ENCODE measurements at places on chromosomes 4 and X.
A peak's percentile ranks its signal among the peaks of the same experiment; 100 is the strongest.

DNA sequence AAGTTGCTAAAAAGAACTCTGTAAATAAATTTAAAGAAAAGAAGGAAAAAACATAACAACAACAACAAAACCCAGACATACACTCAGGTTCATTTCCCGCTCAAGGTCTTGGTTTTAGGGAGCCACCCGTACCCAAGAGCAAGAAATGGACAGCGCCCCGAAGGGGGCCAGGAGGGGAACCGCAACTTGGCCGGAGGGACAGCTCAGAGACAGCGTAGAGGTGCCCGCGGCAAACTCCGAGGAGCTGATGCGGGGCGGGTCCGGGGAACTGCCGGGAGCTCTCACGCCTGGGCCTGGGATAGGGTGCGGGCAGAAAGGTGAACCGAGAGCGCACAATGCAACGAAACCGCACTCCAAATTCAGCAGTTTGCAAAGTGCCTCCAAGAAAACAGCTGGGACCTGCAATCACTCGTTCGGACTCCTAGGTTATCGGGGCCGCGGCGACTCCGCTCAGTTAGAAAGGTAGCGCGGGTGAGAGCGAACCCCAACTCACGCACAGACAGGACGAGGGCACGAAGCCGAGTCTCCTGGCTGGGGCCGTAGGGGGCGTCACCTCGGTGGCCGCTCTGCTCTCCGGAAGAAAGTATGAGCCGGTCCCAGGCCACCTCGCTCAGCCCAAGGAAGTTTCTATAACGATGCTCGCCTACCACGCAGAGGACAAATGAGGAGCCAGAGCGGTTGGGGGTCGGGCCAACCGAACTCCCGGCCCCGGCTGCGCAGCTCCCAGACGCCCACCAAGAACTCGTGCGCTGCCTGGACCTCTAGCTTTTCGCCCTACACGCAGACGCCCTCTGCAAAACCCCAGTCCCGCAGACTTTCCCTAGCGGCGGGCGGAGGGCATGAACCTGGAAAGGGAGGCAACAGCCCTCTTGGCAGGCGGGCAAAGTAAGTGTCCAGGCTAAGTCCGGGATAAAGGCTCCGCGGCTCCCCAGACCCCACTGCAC, 1.4 kb downstream of the NDNF start:
- DNase-seq, result no peak

DNA sequence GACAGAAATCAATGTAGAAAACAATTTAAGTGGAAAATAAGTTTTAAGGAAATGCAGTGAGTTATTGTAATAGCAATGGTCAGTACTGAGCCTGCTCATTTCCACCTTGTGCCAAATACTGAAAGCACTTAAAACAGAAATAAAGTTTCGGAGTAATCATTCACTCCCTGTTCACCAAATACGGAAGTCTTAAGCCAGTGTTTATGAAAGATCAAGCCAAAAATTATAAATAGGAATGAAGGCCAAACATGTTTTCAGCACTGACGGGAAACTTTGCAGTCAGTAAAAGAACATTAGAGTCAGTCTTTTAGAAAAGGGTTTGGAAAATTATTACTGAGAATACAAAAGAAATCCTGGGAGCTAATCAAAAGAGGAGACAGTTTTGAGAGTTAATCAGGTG, 178.6 kb downstream of the DMD start:
- DNase-seq, result no peak

GRCh38 chrX:65196758-65197360, 220.6 kb upstream of the ZC4H2 start:
- no peak for DNase-seq

DNA sequence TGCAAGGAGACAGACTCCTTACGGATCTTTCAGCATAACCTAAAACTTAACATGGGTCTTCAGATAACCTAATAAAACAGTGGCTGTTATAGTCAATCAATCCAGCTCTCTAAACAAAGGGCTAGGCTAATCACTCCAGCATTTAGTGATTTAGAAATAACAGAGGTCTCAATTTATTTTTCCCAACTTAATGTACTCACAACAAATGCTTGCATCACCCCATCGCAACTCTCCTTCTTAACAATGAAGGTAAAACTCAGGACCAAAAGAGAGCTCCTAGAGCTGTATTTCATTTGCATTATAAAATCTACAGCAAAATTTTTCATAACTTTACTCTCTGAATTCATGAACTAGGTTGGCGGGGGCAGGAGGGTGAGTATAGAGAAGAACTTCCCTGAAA, 1.1 kb downstream of the LIN54 start:
- no peak for DNase-seq

DNA sequence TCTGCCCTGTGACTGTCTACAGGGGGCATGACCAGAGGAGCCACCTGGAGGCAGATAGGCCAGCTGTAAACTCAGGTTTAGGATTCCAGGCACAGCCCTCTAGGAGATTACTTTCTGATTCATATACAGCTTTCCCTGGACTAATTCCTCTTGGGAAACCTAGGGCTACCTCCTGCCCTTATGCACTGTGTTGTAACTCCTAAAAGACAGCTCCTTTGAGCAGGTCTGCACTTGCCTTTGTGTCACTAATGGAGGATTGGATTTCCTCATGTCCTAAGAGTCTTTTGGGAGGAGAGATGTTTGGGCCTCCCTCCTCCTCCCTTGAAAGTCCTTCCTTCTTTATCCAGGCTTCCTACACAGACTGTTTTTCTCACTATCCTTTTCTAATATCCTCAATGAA, 202.0 kb downstream of the PCDH19 start:
- no peak for DNase-seq

GRCh38 chrX:134670134-134670924, 12.1 kb upstream of the PLAC1 start:
- no peak for DNase-seq

DNA sequence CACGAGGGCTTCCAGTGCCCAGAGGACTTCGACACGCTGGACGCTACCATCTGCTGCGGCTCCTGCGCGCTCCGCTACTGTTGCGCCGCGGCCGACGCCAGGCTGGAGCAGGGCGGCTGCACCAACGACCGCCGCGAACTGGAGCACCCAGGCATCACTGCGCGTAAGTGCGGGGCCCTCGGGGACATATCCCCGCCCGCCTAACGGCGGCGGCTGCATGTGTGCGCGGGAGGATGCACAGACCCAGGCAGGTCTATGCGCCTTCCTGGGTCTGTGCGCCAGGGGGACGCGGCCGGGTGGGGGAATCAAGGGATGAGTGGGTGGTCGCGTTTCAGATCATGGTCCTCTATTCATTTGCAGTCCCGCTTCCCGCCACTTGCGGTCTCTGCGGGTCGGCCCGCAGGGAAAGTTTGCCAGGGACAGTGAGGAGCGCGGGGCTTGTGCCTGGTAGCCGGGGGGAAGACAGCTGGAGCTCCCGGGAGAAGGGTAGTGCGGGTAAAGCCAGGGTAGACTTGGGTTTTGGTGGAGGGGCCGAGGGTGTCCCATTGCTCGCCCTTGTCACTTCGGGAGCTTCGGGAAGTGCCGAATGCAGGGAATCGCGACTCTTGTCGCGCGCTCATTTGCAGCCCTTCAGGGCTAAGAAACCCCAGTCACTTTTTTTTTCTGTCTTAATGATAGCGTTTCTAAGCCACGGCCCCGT, 1.0 kb downstream of the SHISA3 start:
- no peak for DNase-seq

- no peak for DNase-seq
Measured at GRCh38 chrX:126799059-126799458, 20.5 kb upstream of the PRR32 start.

DNA sequence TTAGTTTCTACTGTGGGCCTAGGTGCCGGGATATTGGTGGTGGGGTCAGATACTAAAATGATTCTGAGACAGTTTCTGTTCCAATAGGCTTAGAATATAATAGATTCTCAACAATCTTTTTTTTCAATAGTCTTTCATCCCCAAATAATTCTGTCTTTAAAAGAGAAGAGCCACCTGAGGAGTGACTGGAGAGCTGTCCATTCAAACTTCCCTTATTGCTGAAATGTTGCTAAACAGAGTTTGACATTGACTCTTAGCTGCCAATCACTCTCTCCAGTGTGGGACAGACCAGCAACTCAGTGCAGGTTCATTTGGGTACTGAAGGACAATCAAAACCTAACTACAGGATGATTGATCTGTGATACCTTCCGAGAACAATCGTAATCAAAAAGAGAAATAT, 12.4 kb upstream of the ADH7 start:
- DNase-seq, result no peak

GRCh38 chr4:103074744-103075434, 1.7 kb downstream of the SLC9B2 start:
- DNase-seq, result no peak

- no peak for DNase-seq
Measured at GRCh38 chrX:23610495-23610894, 56.8 kb upstream of the PRDX4 start.

DNA sequence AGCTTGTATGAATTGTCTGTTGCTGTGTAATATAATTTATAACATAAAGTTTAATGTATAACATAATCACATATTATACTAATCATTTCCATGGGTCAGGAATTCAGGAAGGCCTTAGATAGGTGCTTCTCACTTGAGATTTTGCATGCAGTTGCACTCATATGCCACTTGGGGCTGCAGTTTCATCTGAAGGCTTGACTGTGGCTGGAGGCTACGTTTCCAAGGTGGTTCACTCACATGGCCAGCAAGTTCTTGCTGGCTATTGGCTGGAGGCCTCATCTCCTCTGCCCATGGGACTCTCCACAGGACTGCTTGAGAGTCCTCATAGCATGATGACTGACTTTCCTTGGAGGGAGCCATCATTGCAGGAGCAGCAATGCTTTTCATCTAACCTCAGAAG, 53.4 kb upstream of the STX18 start:
- DNase-seq, result no peak

DNA sequence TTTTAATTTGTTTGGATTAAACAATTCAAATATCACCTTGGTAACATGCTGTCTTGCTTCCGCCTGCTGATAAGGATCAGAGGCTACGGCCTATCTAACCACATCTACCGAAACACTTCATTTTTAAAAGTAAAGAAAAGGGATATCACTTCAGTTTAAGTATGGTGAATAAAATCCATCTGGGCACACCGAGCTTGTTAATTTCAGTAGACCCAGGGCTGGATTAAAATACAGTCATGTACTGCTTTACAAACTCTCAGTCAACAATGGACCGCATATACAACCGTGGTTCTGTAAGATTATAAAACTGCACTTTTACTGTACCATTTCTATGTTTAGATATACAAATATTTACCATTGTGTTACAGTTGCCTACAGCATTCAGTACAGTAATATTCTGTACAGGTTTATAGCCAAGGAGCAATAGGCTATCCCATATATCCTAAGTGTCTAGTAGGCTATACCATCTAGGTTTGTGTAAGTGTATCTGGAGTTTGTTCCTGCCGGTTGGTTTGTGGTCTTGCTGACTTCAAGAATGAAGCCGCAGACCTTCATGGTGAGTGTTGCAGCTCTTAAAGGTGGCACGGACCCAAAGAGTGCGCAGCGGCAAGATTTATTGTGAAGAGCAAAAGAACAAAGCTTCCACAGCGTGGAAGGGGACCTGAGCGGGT, 40.0 kb downstream of the SEPTIN11 start:
- peak; percentile 61 for DNase-seq

GRCh38 chrX:47817421-47817820, 19.3 kb upstream of the ZNF81 start:
- DNase-seq, result no peak

DNA sequence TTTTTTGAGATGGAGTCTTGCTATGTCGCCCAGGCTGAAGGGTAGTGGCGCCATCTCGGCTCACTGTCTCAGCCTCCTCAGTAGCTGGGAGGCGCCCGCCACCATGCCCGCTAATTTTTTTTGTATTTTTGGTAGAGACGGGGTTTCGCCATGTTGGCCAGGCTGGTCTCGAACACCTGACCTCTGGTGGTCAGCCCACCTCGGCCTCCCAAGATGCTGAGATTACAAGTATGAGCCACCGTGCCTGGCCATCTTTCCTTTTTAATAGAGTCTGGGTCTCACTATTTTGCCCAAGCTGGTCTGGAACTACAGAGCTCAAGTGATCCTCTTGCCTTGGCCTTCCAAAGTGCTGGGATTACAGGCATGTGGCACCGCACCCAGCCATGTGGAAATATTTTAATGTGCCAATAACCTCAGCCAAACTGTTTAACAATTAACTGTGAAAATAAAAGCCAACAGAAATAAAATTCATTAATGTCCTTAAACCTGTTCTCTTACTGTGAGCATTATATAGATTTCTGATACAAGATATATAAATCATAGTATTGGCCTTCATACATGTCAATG, 16.3 kb downstream of the PDS5A start:
- DNase-seq, result no peak

GRCh38 chr4:185165605-185166063, 22.6 kb downstream of the SLC25A4 start:
- DNase-seq, result no peak

GRCh38 chr4:1777822-1778641, 15.1 kb upstream of the FGFR3 start:
- no peak for DNase-seq

DNA sequence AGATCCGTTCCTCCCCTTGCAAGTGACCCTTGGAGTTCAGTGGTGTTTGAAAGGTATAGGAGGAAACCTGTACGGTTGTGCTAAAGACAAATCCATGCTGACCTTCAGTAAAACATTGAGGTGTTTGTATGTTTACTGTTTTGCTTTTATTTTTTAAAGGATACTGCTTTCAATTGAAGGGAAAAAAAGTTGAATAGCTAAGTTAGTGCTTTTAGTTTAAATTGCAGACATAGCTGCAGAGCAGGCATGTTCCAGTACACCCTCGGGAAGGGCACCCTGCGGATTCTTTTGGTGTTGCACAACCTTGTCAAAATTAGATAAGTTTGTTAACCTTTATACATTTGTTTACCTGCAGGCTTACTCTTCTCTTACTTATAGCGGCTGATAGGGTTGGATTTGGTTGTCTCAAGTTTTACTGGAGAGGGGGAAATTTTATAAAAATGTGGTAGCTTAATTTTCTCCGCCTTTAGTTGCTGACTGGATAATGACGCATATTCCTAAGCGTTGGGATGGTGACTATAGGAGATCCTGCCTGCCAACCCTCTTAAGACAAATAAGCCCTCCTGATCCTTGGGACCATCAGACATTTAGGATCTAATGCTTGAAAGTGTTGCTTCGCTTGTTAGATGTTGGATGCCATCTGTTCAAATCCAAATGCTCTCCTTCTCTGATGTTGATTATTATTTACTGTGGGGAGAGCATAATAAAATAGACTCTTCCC, 2.0 kb downstream of the RAPGEF2 start:
- DNase-seq, result no peak

DNA sequence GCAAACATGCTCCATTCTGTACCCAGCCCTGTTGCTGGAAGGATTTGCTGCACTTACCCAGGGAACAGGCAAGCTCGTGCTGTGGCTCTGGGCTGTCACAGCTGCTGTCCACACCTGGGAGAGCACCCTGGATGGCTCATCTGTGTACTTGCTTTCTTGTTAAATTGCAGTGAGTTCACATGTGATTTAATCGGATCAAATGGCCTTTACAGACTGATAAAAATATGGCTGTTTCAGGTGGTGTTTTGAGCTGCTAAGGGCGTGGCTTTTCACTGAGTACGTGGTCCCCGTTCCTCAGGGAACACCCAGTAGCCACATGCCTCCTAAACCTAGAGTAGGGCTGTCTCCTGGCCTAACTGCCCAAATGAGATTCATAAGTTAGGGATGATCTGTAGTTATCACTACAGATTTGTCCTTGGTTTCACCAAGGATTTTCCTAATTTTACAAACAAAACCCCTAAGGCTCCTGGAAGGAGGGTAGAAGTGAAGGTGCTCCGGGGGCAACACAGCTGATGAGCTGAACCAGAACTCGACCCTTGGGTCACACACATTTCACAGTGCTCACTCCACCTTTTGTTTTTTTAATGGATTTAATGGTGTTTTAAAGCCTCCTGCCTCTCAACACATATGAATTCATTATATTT, 13.7 kb downstream of the KLKB1 start:
- no peak for DNase-seq
